ENCODE measurements at places on chromosomes 12 and 14. TPM values are rescaled to one million over a fixed set of nuclear protein-coding genes. Genes with fewer than 3 reads are reported as not detected.

The CMA1 gene
- not detected for total RNA-seq

The TRIM9 gene
- total RNA-seq, result 0.62 TPM

The KCNJ8 gene
- 15.5 TPM for total RNA-seq

The IL22 gene
- not detected for total RNA-seq

The CD4 gene
- total RNA-seq, result 0.25 TPM

The HSP90AA1 gene
- total RNA-seq, result 823 TPM

The SYT1 gene
- total RNA-seq, result 2.3 TPM

The MANSC4 gene
- total RNA-seq, result not detected

The TSHR gene
- not detected for total RNA-seq

The PPP4R4 gene
- total RNA-seq, result 3.2 TPM

The CCNB1IP1 gene
- 51.2 TPM for total RNA-seq

The LUM gene
- 186 TPM for total RNA-seq

The ZNF891 gene
- 1.00 TPM for total RNA-seq

The CCDC175 gene
- total RNA-seq, result not detected

The RDH16 gene
- total RNA-seq, result 0.25 TPM

The KRT6A gene
- total RNA-seq, result not detected

Data from uterine smooth muscle cell (primary cell).